ENCODE measurements at places on chromosomes 3 and 15. TPM values are rescaled to one million over a fixed set of nuclear protein-coding genes. Genes with fewer than 3 reads are reported as not detected.

Gene ADGRG7
- not detected for total RNA-seq

Gene GPR62
- not detected for total RNA-seq

Gene SPATA12
- not detected for total RNA-seq

Gene GOLGA8K
- 0.13 TPM for total RNA-seq

Gene CLPX
- 60.5 TPM for total RNA-seq

Gene ABHD17C
- total RNA-seq = 5.6 TPM

Gene NEK10
- total RNA-seq = 0.42 TPM

Gene PEX11A
- total RNA-seq = 2.9 TPM

Gene CLDN18
- not detected for total RNA-seq

Gene APOD
- not detected for total RNA-seq

Gene LRRK1
- 0.79 TPM for total RNA-seq

Gene IGF2BP2
- 0.42 TPM for total RNA-seq

Gene MUC20
- total RNA-seq = 0.95 TPM

Gene ZWILCH
- 43.8 TPM for total RNA-seq

Gene FAIM
- total RNA-seq = 8.5 TPM
